GOT3 (cell line): ENCODE measurements at places on chromosomes 13 and 19.
A peak's percentile ranks its signal among the peaks of the same experiment; 100 is the strongest.

DNA sequence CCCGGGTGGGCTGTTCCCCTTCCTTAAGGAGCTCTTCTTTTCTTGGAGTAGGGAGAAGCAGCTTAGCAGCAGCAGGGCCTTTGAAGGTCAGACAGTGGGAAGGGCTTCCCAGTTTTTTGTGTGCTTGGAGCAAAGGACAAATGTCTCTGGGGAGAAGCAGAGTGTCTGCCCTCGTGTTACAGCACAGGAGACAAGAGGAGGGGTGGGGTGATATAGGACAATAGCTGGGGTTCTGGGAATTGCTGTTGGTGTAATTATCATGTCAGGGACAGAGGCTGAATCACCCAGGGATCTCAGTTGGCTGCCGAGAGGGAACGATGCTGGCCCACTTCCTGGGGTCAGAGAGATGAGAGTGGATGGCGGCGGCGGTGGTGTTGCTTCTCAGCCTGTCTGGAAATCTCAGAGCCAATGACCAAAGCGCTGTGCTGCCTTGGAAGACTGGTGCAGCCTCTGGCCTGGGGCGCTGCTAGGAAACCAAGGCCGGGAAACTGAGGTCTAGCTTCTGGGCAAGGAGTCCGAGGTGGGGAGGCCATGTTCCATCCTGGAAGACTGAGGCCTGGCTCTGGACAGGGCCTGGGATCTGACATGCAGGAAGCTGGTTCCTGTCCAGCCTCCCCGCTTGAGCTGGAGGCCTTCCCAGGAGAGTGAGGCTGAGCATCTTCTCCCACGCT, 1.2 kb downstream of the INAFM1 start:
- DNase-seq: no peak

DNA sequence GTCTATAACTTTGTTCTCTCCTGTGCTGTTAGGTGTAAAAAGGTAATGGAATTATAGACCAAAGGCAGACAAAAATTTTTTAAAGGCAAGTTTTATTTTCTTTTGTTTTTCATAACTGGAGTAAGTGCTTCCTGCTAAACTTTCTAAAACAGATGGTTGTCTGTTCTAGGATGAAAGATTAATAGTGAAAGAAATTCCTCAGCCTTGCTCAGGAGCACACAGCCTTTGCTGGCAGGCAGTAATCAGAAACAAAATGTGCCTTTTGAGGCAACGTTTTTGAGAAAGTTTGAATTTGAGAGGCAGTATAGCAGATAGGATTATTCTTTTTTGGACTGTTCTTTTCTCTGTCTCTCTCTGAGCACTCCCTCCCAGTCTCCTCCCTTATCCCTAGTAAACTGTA, 2749.5 kb downstream of the PCDH9 start:
- DNase-seq: no peak

GRCh38 chr13:35953537-35954206, 177.5 kb downstream of the DCLK1 start:
- DNase-seq: peak; percentile 27

- DNase-seq: no peak
These were observed 942.6 kb upstream of the SLC10A2 start for GRCh38 chr13:104008541-104009435.

GRCh38 chr13:63632321-63632720, 2216.7 kb upstream of the PCDH20 start:
- DNase-seq: no peak

- peak; percentile 65 for DNase-seq
These were observed 461 bp upstream of the HSPB6 start for GRCh38 chr19:35757231-35757748.

DNA sequence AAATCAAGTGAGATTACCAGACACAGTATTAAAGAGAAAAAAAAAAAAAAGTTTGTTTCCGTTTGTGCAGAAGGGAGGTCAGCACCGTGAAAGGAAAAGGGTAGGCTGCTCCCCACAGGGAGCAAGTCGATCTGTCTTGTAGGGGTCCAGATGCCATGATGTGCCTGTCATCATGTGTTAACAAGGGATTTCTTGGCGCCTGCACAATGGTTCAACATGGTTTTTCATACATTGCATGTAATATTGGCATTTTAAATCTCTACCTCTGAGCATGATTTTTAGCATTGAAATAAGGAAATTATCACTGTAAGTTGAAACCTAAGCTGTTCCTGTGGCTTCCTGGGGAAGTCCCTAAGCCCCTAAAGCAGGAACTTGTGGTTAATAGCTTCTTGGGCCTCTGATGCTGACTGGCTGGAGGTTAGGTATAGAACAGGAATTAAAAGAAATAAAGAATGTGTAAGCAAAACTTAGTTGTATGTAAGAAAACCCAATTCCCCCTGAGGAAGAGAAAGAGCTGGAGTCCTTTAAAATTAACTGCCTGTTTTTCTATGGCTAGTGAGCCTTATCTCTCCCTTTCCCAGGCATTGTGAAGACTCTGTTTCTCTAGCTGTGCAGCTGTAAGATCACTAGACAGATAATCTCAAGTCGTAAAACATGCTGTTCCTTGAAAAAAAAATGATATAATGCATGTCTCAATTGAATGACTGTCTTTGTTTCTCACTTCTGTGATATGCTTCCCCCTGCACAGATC, 7.4 kb upstream of the FCGBP start:
- no peak for DNase-seq

- DNase-seq: no peak
These were observed 7.6 kb downstream of the KLHL26 start for GRCh38 chr19:18644196-18645034.

- no peak for DNase-seq
These were observed 767 bp upstream of the ZNF793 start for GRCh38 chr19:37505958-37506386.

DNA sequence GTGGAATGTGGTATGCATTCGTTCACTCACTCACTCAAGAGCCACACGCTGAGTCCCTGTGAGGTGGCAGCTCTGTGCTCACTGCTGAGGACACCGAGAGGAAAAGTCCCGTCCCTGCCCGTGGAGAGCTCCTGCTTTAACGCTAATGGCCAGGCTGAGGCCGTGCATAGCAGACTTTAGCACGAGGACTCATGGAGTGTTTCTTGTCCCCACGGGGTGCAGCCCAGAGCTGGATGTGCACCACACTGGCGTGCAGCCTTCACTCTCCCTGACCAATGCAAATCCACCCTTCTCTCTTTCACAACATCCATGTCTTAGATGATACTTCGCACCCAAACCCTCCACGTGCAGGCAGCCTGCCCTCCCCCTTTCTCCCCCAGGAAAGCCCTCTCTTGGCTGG, 159.6 kb upstream of the ZNF536 start:
- no peak for DNase-seq

DNA sequence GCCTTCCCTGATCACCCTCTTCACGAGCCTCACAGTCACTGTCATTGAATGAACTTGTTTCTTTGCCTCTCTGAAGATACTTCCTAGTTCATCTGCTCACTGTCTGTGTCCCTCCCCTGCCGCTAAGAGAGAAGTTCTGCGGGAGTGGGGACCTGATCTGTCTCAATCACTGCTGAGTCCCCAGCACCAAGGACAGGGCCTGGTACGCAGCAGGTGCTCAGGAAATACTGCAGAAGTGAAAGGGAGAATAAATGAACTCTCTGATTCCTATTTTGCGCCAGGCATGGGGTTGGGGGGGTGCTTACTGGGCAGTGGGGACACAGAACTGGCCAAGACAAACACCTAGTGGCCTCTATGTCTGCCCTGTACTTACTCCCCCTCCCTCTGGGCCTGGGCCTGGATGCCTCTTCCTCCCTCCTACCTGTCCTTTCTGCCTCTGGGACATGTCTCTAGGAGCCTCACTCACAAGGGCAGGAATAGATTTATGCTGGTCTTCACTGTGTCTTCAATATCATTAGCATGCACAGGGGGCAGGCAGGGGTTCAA, 17.5 kb downstream of the FCGBP start:
- no peak for DNase-seq

- no peak for DNase-seq
These were observed 9.0 kb downstream of the MICU2 start for GRCh38 chr13:21594715-21595545.

DNA sequence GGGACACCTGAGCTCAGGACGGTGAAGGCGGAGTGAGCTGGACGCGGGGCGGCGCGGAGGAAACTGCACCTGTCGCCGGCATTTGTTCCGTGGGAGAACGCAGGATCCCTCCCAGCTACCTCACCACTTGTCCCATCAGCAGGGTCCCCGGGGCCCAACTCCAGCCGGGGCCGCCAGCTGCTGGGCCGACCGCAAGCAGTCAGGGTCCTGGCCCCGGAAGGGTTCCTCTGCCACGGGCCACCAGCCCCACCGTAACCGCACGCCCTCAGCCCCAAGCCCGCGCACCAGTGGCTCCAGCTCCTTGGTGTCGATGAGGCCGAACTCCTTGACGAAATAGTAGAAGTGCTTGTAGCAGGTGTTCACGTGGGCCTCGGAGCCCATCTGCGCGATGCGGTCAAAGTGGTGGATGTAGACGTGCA, 19.6 kb downstream of the MOB3A start:
- DNase-seq: no peak

DNA sequence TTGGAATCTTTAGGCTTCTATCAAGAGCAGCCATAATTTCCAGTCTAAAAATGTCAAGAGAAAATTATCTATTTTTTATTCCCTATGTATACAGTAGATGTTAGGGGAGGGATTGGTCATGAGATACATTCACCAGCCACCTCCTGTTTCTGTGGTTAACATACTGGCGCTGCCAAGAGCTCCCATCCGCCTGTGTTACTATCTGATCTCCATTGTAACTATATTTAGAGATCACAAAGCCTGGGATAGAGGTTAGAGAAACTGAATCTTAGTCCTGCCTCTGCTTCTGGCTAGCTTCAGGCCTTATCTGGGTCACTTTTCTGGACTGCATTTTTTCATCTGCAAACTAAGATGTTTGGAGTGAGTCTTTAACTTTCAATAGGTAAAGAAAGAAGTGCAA, 46.3 kb downstream of the POLR1D start:
- DNase-seq: no peak

GRCh38 chr13:105338006-105338405, 1197.5 kb downstream of the EFNB2 start:
- no peak for DNase-seq

DNA sequence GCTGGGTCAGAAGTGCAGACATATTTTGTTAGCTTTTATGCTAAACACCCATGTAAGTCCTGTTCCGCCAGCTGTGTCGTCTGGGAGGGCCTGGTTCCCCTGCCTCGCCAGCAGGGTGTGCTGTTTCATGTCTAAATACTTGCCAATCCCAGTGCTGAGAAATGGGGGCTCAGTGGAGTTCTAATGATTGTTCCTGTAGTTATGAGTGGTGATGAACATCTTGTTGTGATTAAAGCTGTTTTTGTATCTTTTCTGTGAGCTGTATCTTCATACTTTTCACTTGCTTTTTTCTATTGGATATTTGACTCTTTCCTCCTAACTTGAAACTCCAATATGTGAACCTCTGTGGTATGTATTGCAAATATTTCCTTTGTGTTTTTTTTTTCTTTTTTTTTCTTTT, 32.7 kb downstream of the KDM4B start:
- DNase-seq: no peak

- no peak for DNase-seq
These were observed 149.0 kb downstream of the SLITRK1 start for GRCh38 chr13:83733293-83733692.

GRCh38 chr19:43625918-43626579, 6.6 kb upstream of the ZNF428 start:
- no peak for DNase-seq

DNA sequence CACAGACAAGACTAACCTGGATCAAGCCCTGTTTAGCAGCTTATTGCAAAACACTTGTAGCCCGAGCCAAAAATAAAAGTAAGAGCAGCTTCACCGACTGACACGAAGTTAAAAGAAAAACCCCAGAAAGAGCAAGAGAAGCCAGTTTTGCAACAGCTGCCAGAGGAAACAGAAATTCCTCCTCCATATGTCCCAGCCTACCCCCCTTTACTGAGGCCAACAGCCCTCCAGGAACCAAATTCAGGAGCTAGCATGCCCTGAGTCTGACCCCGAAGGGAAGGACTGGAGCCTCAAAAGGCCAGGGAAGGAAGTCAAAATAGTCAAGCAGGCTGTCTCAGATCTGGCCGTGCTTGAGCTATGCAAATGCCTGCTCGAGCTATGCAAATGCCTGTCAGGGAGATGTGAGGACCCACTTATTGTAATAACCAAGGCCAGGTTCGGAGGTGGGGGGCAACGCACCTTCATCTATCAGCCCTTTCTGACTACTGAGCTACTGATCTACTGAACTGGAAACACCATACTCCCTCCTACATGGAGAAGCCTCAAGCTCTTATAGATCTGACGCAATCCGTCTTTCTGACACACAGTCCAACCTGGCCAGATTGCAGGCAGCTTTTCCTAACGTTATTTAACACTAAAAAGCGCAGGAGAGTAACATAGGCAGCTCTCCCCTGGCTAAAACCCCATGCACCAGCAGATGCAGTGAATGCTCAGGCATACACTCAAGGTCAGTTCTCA, 6.7 kb downstream of the SIGLEC11 start:
- no peak for DNase-seq

GRCh38 chr13:79382545-79383275, 23.3 kb downstream of the RBM26 start:
- no peak for DNase-seq

GRCh38 chr13:106494936-106495335, 40.5 kb downstream of the EFNB2 start:
- no peak for DNase-seq

- DNase-seq: no peak
These were observed 7.7 kb downstream of the SCGB2B2 start for GRCh38 chr19:34669305-34669704.

- no peak for DNase-seq
These were observed 417.4 kb downstream of the EFNB2 start for GRCh38 chr13:106118050-106118449.

DNA sequence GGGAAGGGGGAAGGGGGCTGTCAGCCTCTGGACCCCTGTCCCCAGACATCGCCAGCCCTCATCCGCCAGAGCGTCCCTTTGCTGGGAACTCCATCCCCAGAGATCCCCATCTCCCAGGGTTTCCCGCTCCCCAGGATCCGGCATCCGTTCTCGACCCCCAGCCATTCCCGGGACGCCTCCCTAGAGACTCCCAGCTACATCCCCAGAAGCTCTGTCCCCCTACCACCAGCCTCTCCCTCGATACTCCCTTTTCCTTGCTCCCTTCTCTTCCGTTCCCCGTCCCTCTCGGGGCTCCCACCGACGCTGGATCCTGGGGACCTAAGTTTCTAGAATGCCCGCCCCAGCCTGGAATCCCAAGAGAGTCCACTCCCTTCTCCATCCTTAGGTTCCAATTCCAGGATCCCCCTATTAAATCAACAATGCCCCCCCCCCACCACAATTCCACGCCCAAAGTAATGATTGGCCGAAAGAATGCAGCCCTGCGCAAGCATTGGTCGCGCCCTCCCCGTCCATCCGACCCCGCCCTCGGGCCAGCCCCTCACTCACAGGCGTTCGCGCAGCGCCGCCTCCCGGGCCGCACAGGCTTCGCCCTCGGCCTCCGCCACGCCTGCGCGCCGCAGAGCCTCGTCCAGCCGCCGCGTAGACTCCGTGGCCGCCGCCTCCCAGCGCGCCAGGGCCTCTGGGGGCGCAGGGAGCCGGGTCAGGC, 3.2 kb downstream of the CCDC194 start:
- peak; percentile 38 for DNase-seq
